ENCODE measurements at places on chromosomes 5 and 9.

GRCh38 chr5:133297293-133297692 lies 245.5 kb downstream of the HSPA4 start:
- DNase-seq: no peak

DNA sequence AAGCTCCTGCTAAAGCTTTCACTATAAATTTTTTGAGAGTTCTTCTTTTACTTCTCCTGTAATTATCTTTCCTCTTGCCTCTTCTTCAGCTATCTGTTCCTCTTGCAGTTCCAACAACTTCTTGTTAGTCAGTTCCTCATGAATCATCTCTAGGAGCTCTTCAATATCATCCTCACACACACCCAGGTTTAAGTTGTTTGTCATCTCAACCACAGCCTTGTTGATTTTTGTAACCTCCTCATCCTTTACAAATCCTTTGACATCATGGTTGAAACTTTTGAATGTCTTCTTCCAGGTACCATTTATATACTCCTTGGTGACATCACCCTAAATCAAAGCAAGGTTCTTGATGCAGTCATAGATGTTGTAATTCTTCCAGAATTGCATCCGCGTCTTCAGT lies 106.3 kb upstream of the MAMDC2 start:
- no peak for DNase-seq

GRCh38 chr5:139646912-139647505 lies 1.1 kb upstream of the CXXC5 start:
- DNase-seq: no peak

DNA sequence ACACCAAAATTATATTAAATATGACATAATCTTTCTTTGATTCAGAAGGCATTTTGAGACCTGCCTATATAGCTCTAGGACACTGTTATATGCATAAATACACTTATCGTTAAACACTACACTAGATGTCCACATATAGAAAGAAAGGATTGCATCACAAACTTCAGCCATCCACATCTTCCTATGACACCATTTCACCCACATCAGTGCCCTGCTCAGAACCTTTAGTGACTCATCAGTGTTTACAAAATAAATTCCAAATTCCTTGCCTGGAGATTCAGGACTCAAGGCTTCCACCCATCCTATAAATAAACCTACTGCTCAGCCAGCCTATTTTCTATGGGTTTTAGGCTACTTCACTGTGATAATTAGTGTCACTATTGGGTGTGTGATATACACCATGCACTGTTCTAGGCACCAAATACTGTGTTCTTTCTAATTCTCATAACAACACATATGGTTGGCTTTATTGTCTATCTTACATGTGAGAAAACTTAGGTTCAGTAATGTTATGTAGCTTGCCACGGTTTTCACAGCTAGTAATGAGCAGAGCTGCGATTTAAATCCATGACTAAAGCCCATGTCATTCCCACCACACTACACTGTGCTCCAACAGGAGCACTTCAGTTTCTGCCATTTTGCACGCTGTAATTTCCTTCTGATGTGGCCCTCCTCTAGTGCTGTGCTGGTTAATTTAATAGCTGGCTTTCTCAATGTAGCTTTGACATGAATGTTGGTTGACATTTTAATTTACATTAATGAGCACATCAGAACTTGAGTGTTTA lies 103.3 kb downstream of the SREK1 start:
- peak; percentile 42 for DNase-seq

Measured in foreskin melanocyte (primary cell).